ENCODE measurements at places on chromosomes 2 and 18.

DNA sequence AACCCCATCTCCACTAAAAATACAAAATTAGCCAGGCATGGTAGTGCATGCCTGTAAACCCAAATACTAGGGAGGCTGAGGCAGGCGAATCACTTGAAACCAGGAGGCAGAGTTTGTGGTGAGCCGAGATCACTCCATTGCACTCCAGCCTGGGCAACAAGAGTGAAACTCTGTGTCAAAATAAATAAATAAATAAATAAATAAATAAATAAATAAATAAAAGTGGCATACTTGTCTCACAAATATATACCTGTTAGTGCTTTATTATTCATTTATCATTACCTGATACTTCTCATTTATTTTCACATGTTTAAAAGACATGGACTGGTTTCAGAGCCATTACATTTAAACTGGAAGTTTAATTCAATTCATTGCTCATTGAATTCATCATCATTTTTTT is 491.4 kb upstream of the CDH7 start:
- no peak for DNase-seq

DNA sequence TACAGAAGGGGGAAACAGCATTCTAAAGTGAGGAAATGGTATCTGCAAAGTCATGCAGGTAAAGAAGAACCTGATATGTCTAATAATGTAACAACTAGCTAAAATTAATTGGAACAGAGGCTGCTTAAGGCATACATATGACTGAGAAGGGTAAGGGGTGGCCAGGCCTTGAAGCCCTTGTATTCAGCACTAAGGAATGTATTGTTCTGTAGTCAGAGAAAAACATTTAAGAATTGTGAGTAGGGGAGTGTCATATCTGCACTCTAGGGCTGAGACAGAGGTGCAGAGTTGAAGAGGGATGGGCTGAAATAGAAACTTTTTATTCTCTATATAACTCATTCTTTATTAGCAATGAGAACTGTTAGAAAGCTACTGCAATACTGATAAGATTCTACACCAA is 145.5 kb upstream of the CHAC2 start:
- no peak for DNase-seq

GRCh38 chr2:127015106-127015910 is 91.6 kb downstream of the BIN1 start:
- peak; percentile 58 for DNase-seq

- DNase-seq: no peak
Observed at GRCh38 chr2:59857109-59857508, 696.3 kb downstream of the BCL11A start.

- DNase-seq: no peak
Observed at GRCh38 chr2:183125659-183126341, 1.6 kb downstream of the NUP35 start.

DNA sequence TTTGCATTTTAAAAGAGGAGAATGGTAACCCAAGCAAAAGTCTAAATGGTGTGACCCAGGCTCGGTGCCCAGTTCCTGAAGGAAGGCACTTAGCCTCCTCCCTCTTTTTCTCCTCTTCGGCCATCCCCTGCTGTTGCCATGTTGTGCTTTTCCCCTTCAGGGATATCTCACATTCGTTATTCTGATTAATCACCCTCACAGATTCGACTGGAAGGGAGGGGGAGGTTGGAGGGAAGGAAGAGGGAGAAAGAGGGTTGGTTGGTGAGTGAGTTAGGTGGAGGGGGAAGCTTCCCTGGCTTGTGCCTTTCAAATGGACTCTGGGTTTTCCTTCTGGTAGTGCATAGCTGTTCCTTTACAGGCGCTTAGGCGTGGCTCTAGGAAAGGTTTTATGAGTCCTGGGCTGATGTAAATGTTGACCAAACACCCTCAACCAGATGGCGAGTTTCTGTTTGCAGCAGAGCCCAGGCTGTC is 39.0 kb upstream of the LYPD6B start:
- DNase-seq: no peak

DNA sequence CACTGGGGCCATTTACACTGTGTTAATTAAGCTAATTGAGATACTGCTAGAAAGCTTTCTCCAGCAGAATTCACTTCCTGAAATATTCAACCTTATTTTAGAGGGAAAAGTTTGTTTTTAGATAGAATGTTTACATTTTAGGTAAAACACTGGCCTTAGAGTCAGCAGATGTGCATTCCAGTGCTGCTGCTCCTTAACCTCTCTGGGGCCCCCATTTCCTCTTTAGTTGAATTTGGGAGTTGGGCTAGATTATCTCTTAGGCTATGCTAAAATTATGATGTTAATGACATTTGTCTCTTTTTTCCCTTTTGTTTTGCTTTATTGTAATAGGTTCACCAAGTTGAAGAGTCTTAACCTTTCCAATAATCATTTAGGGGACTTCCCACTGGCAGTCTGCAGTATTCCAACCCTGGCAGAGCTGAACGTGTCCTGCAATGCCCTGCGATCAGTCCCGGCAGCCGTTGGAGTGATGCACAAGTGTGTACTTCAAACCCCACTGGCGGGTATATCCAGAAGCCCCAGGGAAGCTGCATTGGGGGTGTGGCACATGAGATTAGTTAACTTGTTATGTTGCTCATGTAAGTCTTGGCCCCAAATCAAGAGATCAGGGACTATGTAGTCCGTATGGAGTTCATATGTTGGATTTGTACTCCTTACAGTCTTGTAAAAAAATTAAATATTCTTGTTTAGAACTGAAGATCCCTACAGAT is 179.5 kb downstream of the PHLPP1 start:
- DNase-seq: no peak

DNA sequence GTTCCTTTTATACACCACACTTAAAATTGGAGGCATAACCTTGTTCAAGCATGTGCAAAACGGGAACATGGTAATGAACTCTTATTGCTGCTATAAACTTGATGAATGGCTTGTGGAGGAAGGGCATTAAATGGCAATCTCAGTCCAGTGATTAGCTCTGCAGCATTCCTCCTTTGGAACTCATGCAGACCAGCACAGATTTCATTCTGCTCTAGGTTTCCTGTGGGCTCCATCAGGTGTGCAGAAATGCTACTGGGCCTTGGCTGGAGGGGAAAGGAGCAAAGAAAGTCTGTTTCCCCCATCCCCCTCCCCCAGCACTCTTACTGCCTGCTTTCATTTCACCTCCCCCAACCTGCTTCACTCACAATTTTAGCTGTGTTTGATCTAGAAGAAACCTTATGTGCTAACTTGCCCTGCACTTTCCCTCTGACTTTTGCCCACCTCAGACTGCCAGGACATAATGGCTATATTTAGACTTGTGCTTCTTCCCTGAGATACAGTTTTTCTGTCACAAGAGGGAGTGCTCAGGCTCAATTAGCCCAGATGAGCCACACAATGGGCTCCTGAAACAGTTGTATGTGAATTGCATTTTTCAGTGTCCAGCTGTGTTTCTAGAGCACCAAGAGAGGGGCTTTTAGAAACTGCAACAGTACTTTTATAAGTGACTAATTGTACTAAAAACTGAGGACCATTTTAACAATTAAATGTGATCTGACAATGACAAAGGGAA is 109.8 kb downstream of the FSHR start:
- DNase-seq: peak; percentile 1

- DNase-seq: no peak
Observed at GRCh38 chr2:230886671-230887071, 21.9 kb downstream of the ITM2C start.

- DNase-seq: no peak
Observed at GRCh38 chr2:173578404-173579107, 223.9 kb downstream of the CDCA7 start.

- no peak for DNase-seq
Observed at GRCh38 chr2:99576775-99577174, 87.0 kb upstream of the REV1 start.

GRCh38 chr2:160783474-160783873 is 289.9 kb upstream of the RBMS1 start:
- DNase-seq: peak; percentile 51

DNA sequence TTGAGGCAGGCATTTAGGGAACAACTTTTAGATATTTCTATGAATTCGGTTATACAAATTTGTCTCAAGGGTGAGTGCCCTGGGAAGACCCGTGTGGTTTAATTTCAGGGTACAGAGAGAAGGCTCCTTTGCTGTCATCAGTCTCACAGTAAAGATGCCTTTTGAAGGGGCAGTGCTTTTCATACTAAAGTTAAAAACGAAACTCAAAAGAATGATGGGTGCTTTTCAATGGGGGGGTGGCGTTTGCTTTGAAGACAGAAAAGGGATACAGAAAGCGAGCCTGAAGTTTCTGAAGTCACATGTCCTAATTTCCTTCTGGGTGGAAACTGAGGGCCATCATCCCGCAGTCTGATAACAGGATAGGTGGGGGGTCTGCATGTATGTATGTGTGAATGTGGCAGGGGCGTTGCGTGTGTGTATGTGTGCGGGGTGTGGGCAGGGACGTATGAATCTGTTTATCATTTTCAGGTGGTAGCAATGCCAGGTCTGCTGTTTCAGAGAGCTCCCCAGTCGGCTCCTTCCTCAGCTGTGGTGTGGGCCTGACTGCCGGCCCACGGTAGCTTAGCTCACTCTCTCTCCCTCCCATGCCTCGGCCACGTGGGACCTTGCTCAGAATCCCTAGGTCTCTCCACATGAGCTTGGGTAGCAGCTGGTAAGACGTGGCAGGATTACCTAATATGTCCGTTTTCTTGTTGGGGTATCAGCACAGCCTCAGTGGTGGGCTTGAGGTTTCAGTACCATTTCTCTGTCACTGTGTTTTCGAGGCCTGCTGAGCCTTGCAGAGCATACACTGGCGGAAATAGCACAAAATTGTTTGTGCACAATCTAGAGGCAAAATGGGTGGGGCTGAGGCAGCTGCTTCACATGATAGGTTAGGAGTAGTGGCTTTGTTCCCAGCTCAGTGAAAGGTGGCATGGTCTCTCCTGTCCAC is 32.7 kb downstream of the ARHGAP25 start:
- no peak for DNase-seq

- peak; percentile 66 for DNase-seq
Observed at GRCh38 chr18:35497027-35497369, 762 bp downstream of the INO80C start.

GRCh38 chr18:36409779-36410178 is 112.3 kb downstream of the FHOD3 start:
- no peak for DNase-seq

DNA sequence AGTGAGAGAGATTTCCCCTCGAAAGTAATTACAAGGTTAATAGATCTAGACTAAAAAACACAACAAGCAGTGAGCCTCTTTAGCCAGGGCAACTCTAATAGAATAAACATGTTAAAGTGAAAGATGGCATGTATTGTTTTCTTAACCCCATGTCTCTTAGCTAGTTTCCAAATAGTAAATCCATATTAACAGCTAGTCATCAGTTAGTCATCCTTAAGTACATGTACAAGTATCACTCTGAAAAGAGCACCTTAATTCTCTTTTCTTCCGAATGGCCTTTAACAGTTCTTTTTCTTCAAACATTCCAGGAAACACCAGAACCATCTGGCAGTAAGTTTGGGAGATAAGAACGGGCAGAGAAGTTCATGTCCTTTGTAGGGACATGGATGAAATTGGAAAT is 1480.0 kb downstream of the LRP1B start:
- DNase-seq: peak; percentile 35

- no peak for DNase-seq
Observed at GRCh38 chr18:76977108-76977621, 154.8 kb downstream of the ZNF236 start.

- peak; percentile 49 for DNase-seq
Observed at GRCh38 chr2:9573013-9573720, 17.5 kb upstream of the ADAM17 start.

- DNase-seq: no peak
Observed at GRCh38 chr2:113679457-113679856, 52.4 kb downstream of the RABL2A start.

DNA sequence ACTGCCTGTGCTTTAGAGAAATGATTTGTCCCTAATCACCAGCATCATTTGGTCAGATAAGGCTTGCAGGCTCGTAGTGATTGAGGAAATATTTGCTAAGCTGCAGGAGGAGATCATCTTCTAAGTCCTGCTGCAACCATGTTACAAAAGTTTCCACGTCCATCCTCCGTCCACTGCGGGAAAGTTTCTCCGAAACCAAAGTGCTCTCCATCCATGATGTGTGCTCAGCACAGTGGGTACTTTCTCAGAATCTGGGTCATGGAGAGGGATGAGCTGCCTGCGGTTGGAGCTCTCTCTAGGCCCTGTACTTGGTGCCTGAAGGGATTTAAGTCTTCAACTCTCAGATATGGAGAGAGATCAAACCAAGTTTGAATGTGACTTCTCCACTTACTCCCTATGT is 39.3 kb downstream of the IL1RL2 start:
- no peak for DNase-seq

GRCh38 chr2:126894585-126895182 is 4.0 kb upstream of the TEX51 start:
- DNase-seq: no peak

GRCh38 chr2:241835611-241836010 is 23.1 kb downstream of the PDCD1 start:
- DNase-seq: no peak

- peak; percentile 48 for DNase-seq
Observed at GRCh38 chr2:148674063-148675020, 29.8 kb downstream of the EPC2 start.

DNA sequence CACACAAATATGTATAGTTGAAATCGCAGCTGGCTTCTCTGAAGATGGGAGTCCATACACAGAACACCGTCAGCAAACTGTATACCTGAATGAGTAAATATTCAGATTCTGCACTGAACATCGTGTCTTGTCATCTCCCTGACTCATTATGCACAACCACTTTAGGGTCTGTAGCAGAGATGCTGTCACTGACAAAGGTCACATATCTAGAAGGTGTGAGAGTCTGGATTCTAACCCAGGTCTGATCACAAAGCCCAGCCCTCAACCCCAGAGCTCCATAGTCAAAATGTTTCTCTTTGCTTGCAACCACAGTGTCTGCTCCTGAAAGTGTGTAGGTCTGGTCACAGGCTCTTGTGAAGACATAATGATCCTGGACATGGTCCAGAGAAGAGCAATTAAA is 78.3 kb upstream of the PAX8 start:
- no peak for DNase-seq

DNA sequence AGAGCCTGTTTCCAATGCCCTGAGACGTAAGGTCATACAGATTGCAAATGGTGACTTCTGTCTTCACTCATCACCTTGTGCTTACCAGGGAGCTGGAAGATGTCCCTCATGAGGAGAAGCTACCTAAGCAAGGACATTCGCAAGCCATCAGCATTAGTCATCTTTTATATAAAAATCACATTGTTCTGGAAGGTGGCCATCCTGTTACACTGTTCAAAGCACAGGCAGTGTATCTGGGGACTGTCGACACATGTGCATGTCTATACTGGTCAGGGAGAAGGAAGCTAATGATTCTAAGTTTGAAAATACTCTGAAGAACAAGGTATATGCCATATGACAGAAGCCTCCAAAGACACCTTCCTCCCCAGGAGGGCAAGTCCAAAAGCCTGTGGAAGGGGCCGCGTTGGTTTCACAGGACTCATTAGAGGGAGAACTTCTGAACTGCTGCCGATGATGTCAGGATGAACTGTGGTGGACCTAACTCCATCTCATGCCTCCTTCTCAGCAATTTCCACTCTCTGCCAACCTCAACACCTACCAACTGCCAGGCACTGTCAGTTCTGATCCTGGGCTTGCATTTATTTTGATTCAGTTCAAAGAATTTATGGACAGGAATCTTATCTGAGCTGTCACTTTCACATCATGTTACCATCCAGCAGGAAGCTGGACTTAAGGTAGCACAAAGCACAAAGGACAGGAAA is 39.4 kb downstream of the DNER start:
- no peak for DNase-seq

Measured in cardiac fibroblast (primary cell).